ENCODE measurements at places on chromosomes 4 and X.

DNA sequence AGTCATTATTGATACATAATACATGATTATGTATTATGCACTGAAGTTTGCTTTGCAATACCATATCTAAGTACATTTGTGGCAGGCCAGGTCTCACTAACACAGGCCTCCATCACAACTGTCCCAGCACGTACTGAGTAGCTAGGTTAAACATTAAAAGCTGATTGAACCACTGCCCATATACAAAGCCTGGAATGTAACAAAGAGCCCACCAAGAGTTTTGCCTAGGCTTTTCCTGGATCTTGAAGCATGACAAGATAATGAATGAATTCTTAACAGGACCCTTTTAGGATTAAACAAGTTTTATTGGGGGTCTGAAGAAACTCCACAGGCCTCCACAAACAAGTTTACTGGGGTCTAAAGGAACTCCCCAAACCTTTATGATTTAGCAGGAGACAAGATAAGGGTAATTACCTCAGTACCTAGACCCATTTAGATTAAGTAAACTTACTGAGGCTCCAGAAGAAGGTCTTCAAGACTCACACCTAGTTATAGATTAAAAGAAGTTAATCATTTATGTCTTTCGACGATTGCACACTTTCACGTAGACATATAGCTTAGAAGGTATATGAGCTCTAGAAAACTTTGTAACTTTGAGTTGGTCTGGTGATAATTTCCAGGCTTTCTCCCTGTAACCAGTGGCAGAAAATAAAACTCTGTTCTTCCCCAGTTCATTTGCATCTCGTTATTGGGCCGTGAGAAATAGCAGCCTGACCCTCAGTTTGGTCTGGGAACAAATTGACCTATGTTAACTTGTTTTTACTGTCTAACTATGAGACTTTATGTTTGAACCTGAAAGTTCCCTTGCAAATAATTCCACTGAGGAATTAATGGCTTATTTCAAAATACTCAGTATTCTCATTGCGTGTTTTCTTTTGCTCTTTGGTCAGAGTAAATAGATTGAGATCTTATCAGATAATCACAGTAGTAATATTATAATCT lies 84.8 kb downstream of the PHEX start:
- DNase-seq, result no peak

DNA sequence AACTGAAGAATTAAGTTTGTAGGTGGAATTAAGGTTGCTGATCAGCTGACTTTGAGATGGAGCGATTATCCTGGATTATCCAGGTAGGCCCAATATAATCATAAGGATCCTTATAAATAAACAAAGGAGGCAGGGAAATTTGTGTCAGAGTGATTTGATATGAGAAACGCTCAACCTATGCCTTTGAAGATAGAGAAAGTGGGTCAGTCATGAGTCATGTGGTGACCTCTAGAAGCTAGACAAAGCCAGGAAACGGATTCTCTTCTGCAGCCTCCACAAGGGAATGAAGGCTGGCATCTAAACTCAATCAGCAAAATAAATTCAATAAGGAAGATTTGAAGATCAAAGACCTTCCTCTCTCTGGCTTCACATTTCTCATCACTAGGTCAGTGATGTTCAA lies 41.5 kb upstream of the SMIM10 start:
- DNase-seq, result no peak

DNA sequence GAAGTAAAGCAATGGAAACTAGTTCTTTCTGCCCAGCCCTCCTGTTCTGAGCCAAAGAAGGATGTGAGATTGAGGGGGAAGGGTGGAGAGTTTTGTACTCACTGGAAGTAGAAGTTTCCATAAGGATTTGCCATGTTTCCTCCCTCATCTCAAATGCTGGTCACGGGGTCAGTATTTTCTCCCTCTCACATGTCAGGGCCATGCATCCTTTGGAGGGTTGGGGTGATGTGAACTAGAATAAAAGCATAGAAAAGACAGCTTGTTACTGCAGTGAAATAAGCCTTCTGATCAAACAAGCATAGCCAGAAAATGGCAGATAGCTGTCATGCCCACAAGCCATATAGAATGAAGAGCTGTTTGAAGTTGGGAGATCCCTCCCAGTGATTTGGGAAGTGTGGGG lies 79.7 kb downstream of the KIT start:
- DNase-seq, result no peak

GRCh38 chr4:41683326-41683725 lies 65.2 kb downstream of the PHOX2B start:
- no peak for DNase-seq

All from stimulated activated CD8-positive, alpha-beta memory T cell treated with anti-CD3 and anti-CD28 coated beads, Interleukin-2, amount 100 ng/mL, for 1 hour (primary cell).